ENCODE measurements at places on chromosomes 3 and 15.
A peak's percentile ranks its signal among the peaks of the same experiment; 100 is the strongest.

- no peak for DNase-seq
These were observed 43.9 kb downstream of the RPL22L1 start for GRCh38 chr3:170826047-170826446.

DNA sequence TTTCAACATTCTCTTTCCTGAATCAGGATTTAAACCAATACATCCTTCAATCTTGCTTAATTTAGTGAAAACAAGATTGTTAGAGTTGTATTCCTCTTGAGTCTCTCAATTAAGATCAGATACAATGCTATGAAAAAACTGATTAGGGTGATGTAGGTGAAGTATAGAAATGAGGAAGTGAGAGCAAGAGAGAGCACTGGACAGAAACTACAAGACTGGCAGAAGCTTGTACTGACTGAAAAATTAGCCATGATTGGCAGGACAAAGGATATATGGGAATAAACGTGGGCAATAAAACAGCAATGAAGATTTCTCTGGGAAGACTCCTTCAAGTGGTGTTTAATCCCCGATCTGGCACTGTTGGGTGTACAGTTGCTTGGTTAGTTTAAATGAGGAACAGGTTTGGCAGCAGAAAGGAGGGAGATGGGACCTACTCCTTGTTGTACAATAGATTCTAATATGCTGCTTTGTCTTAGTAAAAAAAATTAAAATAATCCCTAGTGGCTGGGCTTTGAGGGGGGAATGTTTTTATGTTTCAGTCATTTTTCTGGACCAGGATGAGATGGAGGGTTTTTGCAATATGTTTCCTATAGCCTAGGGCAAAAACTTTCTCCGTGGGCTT is 252.7 kb downstream of the SLC9A9 start:
- DNase-seq = no peak

GRCh38 chr15:68421115-68421551 is 10.8 kb downstream of the ITGA11 start:
- no peak for DNase-seq

DNA sequence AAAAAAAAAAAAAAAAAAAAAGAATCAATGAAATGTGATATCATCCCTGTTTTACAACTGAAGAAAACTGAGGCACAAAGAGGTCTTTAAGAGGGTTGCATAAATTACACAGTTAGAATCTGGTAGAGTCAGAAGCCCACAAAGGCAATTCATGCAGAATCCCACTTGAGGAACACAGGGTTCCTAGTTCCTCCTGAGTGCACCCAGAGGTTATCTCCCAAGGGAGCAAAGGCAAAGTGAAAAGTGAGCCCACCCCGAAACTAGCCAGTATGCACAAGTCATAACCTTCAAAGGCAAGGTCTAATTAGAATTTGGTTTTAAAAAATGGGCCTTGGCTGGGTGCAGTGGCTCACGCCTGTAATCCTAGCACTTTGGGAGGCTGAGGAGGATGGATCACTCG is 37.8 kb downstream of the AP3S2 start:
- DNase-seq = no peak

GRCh38 chr3:129602730-129603560 is 3.5 kb downstream of the PLXND1 start:
- DNase-seq = peak; percentile 92

- DNase-seq = no peak
These were observed 1.0 kb upstream of the SLTM start for GRCh38 chr15:58934521-58934920.

DNA sequence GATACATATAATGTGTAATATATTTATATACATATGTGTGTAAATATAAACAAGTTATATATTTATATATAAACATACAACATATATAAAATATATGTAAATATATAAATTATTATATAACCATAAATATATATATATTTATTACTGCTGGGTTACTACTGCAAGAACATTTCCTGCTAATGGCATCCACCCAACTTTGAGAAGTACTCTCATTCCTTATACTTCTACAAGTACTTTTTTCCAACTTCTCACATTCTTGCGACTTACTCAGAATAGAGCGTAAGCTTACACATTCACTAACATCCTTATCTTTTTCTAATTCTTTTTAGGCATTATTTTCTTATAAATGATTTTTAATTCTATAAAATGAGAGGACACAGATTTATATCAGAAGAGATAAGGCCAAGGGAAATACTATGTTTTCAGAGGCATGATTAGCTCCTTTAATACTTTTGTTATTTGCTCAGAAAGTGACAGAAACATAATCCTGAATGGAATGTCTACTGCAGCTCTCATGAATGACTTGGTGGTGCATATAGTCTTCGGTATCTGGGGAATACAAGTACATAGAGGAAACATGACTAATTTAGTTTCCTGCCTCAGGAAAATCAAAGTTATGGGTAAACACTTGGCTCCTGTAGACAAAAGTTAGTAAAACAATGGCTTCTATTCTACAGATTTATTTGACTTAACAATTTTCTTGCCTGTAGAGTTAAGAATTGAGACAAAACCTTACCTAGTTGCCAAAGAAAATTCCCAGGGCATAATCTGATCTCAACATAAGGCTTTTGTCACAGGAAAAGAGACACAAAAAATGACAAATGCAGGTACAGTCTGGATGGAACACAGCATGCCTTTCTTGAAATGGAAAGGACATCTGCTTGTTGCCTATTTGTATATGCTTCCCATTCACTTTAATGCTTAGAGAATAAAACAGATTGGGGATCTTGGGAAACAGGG is 453.9 kb downstream of the SQOR start:
- peak; percentile 21 for DNase-seq

Data from astrocyte (in vitro differentiated cells and primary cell).